Urinary bladder (tissue), 4 donors: ENCODE measurements at places on chromosomes 7 and 10.

DNA sequence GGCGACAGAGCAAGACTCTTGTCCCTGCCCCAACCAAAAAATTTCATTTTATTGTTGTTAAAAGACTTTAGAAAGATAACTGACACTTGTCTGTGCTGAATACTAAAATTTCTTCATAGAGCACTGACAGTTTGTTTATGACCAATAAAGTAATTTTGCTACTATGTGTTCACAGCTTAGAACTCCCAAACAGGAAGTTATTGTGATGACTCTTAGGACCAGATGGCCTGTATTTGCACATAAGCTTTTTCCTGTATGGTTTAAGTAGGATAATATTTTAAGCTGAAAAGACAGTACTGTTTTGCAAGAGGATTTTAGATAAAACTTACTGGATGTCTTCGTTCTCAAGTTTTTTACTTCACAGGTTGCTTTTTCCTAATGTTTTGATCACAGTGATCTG is 80.7 kb downstream of the MMRN2 start:
- no peak for DNase-seq

DNA sequence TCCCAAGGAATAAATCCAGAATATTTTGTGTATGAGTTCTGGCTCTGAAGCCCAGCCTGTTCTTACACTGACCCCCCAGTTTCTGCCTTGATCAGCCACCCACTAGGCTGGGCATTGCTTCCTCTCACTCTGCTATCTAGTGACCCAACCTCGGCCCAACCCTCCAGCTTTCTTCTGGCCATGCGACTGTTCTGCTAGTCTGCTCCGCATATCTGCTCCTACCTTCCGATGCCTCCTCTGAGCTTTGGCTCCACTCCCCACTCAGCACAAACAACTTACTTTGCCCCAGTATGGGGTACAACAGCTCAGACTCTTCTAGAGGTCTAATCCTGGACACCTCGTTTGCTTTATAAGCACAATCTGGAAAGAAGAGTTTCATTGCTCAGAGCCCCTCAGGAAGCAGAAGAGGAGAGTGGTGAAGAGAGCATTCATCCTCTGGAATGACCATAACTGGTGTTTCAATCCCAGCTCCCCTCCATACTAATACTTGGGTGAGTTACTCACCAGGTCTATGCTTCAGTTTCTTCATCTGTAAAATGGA is 99.6 kb downstream of the NPSR1 start:
- no peak for DNase-seq

- no peak for DNase-seq
Measured at GRCh38 chr7:90266808-90267207, 21.8 kb downstream of the CFAP69 start.

DNA sequence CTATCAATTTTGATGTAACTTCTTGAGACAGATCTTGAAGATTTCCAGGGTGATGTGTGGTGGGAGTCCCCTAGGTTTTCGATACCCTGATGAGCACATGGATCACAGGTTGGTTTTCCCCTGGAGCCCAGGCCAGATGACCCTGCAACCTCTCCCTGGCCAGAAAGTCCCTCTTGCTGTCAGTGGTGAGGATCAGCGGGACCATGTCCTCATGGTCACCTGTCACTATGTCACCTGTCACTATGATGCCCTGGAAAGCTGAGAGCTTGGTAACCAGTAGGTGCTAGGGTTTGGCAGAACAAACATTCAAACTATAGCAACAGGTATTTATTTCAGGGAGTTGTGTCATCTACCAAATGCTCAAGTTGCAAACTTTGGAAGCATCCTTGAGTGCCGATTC is 197.9 kb downstream of the ARHGAP12 start:
- no peak for DNase-seq

- DNase-seq: no peak
Measured at GRCh38 chr7:52708846-52709245, 326.6 kb upstream of the POM121L12 start.

GRCh38 chr7:76364198-76364584 is 5.4 kb upstream of the YWHAG start:
- DNase-seq: no peak

- no peak for DNase-seq
Measured at GRCh38 chr10:95474228-95475002, 86.8 kb downstream of the SORBS1 start.
